ENCODE measurements at places on chromosomes 2 and 18. TPM values are rescaled to one million over a fixed set of nuclear protein-coding genes. Genes with fewer than 3 reads are reported as not detected.

PIKFYVE gene
- total RNA-seq, result 30.3 TPM

KIF1A gene
- total RNA-seq, result 0.97 TPM

ICOS gene
- total RNA-seq, result 76.2 TPM

CNDP1 gene
- 0.09 TPM for total RNA-seq

DHRS9 gene
- 3.3 TPM for total RNA-seq

GRCh38 chr2:48419884-48420511 is 110.0 kb upstream of the STON1 start:
- H3K4me3 ChIP-seq, result no peak overlapping the region
- peak overlapping the region; percentile 62 for H3K27ac ChIP-seq
- no peaks in the 10 kb centered on the region for H3K36me3 ChIP-seq
- peaks cover 39% of the 10 kb centered on the region for H3K4me1 ChIP-seq
- peaks cover 4% of the 10 kb centered on the region for H3K27me3 ChIP-seq
- no peak for DNase-seq

GRCh38 chr2:562391-563364 is 114.5 kb downstream of the TMEM18 start:
- H3K27ac ChIP-seq, result no peak overlapping the region
- no peaks in the 10 kb centered on the region for H3K36me3 ChIP-seq
- DNase-seq, result no peak
- H3K4me3 ChIP-seq, result no peak overlapping the region

DNA sequence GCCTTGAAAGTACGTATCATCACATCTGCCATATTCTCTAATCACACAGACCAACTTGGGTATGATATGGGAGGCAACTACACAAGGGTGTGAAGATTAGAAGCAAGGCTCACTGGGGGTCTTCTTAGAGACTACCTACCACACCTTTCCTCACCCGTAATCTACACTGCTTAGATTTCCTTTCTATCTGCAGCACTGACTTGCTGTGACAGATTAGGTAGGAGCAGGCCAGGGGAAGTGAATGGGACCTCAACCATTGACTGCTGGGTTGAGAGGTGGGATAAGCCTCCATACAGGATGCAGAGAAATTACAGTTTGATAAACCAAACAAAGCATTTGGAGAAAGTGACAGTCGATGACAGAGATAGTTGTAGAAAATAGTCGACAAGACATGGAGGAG is 119.0 kb upstream of the SERPINE2 start:
- no peak for DNase-seq
- H3K27me3 ChIP-seq, result peaks cover 5% of the 10 kb centered on the region
- no peaks in the 10 kb centered on the region for H3K36me3 ChIP-seq
- no peak overlapping the region for H3K4me3 ChIP-seq
- no peak overlapping the region for H3K27ac ChIP-seq
- no peaks in the 10 kb centered on the region for H3K4me1 ChIP-seq

- no peak for DNase-seq
- no peak overlapping the region for H3K4me3 ChIP-seq
- no peaks in the 10 kb centered on the region for H3K36me3 ChIP-seq
These were observed 36.1 kb downstream of the OSBPL6 start for GRCh38 chr2:178230396-178230795.

- peak; percentile 4 for DNase-seq
- H3K27me3 ChIP-seq, result peaks cover 26% of the 10 kb centered on the region
- H3K4me3 ChIP-seq, result no peak overlapping the region
- H3K36me3 ChIP-seq, result peaks cover 2% of the 10 kb centered on the region
- no peak overlapping the region for H3K27ac ChIP-seq
- H3K4me1 ChIP-seq, result peaks cover 13% of the 10 kb centered on the region
These were observed 3.2 kb upstream of the ANKRD53 start for GRCh38 chr2:70975237-70975636.

- H3K27ac ChIP-seq, result no peak overlapping the region
- H3K4me1 ChIP-seq, result no peaks in the 10 kb centered on the region
- no peak overlapping the region for H3K4me3 ChIP-seq
- peaks cover 12% of the 10 kb centered on the region for H3K27me3 ChIP-seq
- DNase-seq, result peak; percentile 4
- H3K36me3 ChIP-seq, result no peaks in the 10 kb centered on the region
These were observed 14.6 kb upstream of the NPPC start for GRCh38 chr2:231940795-231941194.

GRCh38 chr2:1227274-1227900 is 185.9 kb upstream of the TPO start:
- no peak for DNase-seq
- H3K4me3 ChIP-seq, result no peak overlapping the region
- no peaks in the 10 kb centered on the region for H3K36me3 ChIP-seq
- H3K27me3 ChIP-seq, result no peaks in the 10 kb centered on the region
- H3K27ac ChIP-seq, result no peak overlapping the region

- DNase-seq, result no peak
- peaks cover 52% of the 10 kb centered on the region for H3K4me1 ChIP-seq
- H3K4me3 ChIP-seq, result no peak overlapping the region
- peaks cover 15% of the 10 kb centered on the region for H3K36me3 ChIP-seq
These were observed 72.5 kb upstream of the ID2 start for GRCh38 chr2:8609357-8609811.

DNA sequence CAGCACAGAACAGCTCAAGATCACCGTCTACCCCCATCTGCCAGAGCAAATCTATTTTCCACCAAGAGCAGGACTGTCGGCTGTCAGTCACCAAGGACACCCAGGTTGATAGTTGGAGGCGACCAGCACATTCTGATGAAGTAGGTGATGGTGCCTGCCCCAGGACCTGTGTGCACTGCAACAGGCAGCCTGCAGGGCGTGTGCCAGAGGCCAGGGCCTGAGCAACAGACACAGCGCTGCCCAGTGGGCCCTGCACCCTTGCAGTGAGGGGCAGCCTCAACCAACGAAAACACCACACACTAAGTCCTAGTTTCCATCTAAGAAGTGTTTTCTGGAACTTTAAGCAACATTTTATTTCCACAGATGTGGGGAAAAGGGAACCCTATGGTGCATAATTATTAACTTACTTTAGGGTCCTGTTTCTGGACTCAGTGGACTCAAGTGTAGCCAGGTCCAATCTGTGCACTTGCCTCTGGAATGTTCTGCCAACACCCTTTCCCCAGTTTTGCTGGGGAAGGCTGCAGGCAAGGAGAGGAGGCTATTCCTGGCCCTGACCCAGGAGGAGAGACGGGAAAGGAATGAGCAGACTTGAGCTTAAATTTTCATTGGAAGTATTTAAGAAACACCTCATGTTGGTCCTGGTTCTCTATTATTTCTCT is 61.5 kb downstream of the ADNP2 start:
- no peak for DNase-seq
- no peak overlapping the region for H3K27ac ChIP-seq
- H3K4me1 ChIP-seq, result peaks cover 5% of the 10 kb centered on the region
- H3K4me3 ChIP-seq, result no peak overlapping the region
- H3K36me3 ChIP-seq, result no peaks in the 10 kb centered on the region
- H3K27me3 ChIP-seq, result peaks cover 18% of the 10 kb centered on the region

GRCh38 chr2:157830696-157831570 is 45.2 kb downstream of the ACVR1 start:
- H3K36me3 ChIP-seq, result peaks cover 20% of the 10 kb centered on the region
- H3K4me1 ChIP-seq, result peaks cover 23% of the 10 kb centered on the region
- H3K27me3 ChIP-seq, result no peaks in the 10 kb centered on the region
- peak overlapping the region; percentile 33 for H3K27ac ChIP-seq

GRCh38 chr2:120385355-120386127 is 39.6 kb downstream of the INHBB start:
- H3K27ac ChIP-seq, result no peak overlapping the region
- no peak overlapping the region for H3K4me3 ChIP-seq
- H3K4me1 ChIP-seq, result no peaks in the 10 kb centered on the region
- DNase-seq, result no peak

DNA sequence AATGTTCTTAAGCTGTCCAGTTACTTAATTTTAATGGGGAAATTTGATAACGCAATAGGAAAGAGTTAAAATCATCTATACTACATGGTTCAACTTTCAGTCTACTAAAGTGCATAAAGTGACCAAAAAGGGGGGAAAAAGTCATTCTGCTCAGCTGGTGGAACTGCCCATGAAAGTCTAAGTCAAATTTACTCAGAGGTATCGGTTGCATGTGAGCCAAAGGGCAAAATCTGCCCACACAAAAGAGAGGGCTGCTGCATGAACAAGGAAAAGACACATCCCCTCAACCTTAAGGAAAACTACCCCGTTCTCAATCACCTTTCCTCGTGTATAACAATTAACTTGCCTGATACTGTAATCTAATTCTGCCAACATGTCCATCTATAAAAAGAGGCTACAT is 126.1 kb downstream of the TCF4 start:
- no peaks in the 10 kb centered on the region for H3K36me3 ChIP-seq
- no peaks in the 10 kb centered on the region for H3K4me1 ChIP-seq
- H3K27me3 ChIP-seq, result peaks cover 1% of the 10 kb centered on the region
- no peak for DNase-seq

DNA sequence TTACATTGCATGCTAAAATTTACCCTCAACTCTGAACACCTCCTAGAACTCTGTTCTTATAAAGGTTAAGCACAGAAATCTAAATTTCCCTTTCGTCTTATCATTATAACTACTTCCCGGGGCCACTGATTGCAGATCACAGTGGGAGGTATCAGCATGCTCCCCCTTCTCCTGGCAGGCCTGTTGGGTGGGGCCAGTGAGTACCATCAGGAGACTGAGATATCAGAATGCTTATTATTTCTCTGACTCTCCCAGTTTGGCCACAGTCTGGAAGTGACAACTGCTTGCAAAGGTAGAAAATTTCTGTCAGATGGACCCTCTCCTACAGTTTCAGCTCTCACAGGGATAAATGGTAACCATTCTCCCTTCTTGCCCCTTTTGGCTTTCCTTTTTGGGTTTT is 62.6 kb downstream of the DSEL start:
- H3K4me3 ChIP-seq, result no peak overlapping the region
- H3K27me3 ChIP-seq, result no peaks in the 10 kb centered on the region
- no peak for DNase-seq

DNA sequence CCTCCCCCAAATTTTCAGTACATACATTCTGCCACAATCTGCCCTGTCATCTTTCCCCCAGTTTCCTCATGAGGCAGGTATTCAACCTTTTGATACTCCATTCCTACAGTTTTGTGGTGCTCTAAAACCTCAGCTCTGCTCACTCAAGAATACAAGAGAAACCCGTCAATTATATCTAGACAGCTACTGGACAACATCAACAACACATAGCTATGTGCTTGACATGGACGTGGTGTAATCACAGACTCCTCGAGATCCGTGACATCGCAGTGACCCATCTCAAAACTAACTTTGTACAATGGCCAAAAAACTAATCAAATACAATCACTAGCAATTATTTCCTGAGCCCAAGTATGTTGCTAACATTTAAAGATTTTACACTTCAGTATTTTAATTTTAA is 23.6 kb downstream of the WDSUB1 start:
- H3K27ac ChIP-seq, result no peak overlapping the region
- no peak for DNase-seq
- no peaks in the 10 kb centered on the region for H3K4me1 ChIP-seq
- peaks cover 6% of the 10 kb centered on the region for H3K36me3 ChIP-seq
- H3K4me3 ChIP-seq, result no peak overlapping the region

DNA sequence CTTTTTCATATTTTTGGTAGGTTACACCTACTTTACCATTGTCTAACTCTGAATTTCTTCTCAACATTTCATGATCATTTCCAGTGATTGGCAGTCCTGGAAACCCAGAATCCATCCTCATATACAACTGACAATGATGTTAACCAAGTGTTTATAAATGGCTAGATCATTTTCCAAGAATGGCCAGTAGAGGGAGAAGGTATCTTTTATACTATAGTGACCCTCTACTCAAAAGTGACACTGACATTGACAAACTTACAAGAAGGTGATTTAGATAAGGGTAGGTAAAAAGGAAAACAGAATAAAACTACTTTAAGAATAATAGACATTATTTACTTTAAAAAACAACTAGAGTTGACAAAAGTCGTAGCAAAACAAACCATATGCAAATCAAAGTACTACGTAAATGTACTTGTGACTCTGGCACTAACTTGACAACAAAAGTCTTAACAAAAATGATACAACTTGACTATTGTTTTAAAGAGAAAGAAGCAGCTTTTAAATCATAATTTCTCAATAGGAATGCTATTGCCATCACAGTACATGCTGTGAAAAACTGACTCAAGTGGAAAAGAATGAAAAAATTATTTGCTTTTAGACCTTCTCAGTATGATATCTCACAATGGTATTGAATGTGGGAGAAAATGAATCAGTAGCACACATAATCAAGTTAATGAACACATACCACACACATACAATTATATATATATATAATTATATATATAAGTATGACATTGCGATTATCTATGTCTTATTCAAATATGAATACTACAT is 76.6 kb upstream of the GRB14 start:
- no peaks in the 10 kb centered on the region for H3K27me3 ChIP-seq
- no peak overlapping the region for H3K27ac ChIP-seq
- no peak overlapping the region for H3K4me3 ChIP-seq

GRCh38 chr2:215526341-215526740 is 90.5 kb upstream of the FN1 start:
- no peaks in the 10 kb centered on the region for H3K27me3 ChIP-seq
- no peaks in the 10 kb centered on the region for H3K36me3 ChIP-seq
- no peaks in the 10 kb centered on the region for H3K4me1 ChIP-seq
- H3K27ac ChIP-seq, result no peak overlapping the region
- H3K4me3 ChIP-seq, result no peak overlapping the region

GRCh38 chr18:10301831-10302483 is 152.5 kb upstream of the APCDD1 start:
- H3K4me3 ChIP-seq, result no peak overlapping the region
- no peaks in the 10 kb centered on the region for H3K27me3 ChIP-seq
- DNase-seq, result no peak
- no peaks in the 10 kb centered on the region for H3K4me1 ChIP-seq
- no peak overlapping the region for H3K27ac ChIP-seq

DNA sequence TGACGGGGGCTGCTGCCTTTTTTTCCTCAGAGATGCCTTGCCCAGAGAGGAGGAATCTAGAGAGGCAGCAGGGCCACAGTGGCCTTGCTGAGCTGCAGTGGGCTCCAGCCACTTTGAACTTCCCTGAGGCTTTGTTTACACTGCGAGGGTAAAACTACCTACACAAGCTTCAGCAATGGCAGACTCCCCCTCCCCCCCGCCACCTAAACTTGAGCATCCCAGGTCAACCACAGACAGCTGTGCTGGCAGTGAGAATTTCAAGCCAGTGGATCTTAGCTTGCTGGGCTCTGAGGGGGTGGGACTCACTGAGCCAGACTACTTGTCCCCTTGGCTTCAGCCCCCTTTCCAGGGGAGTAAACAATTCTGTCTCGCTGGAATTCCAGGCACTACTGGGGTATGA is 11.8 kb downstream of the SYT4 start:
- H3K4me3 ChIP-seq, result no peak overlapping the region
- DNase-seq, result no peak
- H3K27ac ChIP-seq, result no peak overlapping the region
- no peaks in the 10 kb centered on the region for H3K27me3 ChIP-seq
- no peaks in the 10 kb centered on the region for H3K36me3 ChIP-seq
- no peaks in the 10 kb centered on the region for H3K4me1 ChIP-seq

DNA sequence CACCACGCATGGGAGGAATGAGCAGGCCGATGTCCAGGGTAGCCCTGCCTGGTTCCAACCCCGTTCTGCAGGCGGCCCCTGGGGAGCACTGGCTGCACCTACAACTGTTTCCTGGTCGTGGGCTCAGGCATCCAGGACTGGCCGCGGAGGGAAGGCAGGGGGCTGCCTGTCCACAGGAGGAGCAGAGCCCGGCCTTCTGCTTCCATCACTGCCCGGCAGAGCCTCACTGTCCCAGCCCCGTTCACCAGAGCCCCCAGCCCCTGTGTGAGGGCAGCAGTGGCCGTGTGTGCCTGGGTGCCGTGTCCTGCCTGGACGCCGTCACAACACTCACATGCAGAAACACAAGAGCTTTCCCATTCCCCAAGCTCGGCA is 56.2 kb downstream of the KCNG2 start:
- no peak overlapping the region for H3K27ac ChIP-seq
- H3K4me1 ChIP-seq, result no peaks in the 10 kb centered on the region
- no peak for DNase-seq
- H3K4me3 ChIP-seq, result no peak overlapping the region
